ENCODE measurements at places on chromosomes 6 and 20. TPM values are rescaled to one million over a fixed set of nuclear protein-coding genes. Genes with fewer than 3 reads are reported as not detected.

DNA sequence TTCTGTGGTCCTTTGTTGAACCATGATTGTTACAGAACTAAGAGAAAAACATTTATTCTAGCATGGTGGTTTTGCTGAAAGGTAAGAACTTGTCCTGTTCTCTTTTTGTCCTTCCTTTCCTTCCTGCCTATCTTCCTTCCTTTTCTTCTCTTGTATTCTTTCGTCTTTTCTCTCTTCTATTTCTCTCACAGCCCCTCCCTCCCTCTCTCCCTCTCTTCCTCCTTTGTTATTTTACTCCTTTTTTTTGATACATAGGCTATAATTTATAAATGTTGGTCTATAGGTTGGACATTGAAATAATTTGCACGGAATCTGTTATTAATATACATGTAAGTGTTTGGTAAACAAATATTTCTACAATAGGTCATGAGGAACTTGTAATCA, 18.6 kb downstream of the ADGRB3 start:
- no peak for DNase-seq

DNA sequence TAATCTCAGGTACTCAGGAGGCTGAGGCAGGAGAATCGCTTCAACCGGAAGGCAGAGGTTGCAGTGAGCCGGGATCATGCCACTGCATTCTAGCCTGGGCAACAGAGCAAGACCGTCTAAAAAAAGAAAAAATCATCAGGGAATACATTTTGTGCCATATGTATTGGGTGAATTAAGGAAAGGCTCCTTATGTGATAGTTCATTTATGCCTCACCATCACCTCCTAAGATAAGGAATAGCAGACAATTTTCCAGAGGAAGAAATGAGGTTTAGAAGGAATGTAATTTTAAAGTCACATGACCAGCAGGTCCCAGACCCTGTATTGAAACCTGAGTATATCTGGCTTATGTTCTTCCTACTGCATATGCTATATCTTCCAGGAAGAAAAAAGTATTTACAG, 93.9 kb upstream of the FOXC1 start:
- no peak for DNase-seq

DNA sequence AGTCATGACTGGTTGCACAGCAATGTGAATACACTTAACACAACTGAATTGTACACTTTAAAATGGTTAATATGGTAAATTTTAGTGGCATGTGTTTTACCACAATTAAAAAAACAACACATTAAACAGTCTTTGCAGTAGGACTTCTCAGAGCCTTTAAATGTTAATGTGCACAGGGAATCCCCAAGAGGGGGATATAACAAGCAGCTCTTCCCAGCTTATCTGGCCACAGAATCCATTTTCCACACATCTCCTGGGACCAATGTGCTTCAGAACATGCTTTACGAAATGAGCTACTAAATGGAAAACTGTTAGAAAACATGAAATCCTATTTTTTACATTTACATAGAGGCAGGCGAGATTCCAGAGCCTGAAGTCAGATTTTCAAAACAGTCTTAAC, 44.4 kb downstream of the FYN start:
- DNase-seq = no peak

DNA sequence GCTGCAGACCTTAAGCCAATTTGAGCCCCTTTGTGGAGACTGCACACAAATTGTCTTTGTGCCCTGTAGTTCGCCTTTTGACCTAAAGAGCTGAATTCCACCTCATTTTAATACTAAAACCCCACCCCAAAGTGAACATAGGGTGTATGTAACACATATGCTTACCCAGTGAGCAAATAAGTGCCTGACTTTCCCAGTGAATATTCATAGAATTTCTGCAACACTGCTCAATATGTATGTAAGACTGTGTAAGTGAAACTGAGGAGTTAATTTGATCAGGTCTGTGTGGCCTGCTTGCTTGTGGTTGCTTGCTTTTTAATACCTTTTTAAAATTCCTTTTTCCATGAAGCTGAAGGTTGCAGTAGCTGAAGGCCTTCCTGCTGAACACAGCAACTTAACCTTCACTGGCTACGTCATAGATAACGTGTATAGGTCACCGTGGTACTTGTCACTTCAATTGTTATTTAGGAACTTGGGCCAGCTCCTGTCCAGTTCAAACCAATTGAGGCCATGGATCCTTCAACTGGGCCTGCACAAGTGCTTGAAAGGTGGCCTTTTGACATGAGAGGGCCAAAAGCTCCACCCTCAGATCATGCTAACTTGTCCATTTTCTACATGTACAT, 131.7 kb upstream of the BTBD3 start:
- no peak for DNase-seq

The CRYBG1 gene
- 0.07 TPM for total RNA-seq
